ENCODE measurements at places on chromosomes 6 and 20. TPM values are rescaled to one million over a fixed set of nuclear protein-coding genes. Genes with fewer than 3 reads are reported as not detected.

GRCh38 chr6:170243791-170244291 lies 47.0 kb downstream of the DLL1 start:
- DNase-seq: no peak

Gene B3GAT2
- total RNA-seq: not detected

DNA sequence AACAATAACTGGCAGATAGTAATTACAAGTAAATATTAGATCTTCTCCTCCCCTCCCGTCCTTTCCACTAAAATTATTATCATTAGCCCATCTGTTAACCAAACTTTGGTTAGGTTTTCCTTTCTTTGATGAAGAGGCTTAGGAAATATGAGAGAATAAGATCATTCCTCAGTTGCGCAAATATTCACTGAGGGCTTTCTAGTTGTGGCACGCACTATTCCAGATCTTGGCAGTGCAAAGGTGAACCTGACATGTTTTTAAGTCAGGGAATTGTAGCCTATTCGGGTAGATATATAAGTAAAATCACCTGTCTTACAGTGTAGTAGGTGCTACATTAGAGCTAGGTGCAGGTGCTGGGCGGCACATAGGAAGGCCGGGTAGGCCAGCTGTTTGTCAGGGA lies 31.1 kb downstream of the RNF217 start:
- DNase-seq: no peak

DNA sequence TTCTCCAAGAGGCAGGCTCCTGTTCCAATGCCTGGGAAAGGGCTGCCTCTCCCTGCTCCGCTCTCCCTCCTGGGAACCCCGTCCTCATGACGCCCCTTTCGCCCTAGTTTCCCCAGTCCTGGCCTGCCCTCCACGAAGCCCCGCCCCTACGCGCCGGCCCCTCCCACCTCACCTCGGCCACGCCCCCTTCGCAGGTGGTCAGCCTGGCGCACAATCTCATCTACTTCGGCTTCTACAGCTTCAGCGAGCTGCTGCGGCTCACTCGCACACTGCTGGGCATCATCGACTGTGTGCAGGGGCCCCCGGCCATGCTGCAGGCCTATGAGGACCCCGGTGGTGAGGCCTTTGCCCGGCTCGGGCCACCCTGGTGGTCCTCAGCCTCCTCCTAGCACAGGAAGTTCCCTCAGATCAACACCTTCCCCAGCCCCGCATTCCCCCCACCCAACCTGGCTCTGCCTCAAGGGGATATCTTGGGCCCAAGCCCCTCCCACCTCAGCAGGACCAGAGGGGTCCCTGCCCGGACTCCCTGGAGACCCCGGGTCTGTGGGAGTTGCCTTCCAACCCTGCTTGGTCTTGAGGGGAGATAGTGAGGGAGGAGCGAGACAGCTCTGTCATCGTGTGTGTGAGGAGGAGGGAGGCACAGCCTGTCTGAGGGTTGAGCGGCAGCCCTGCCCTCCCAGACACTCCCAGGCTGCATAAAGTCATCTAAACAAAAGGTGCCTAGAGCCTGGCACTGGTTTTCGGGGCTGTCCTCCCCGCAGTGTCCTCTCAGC lies 40.3 kb downstream of the UQCC2 start:
- no peak for DNase-seq

GRCh38 chr6:25337431-25337830 lies 58.3 kb downstream of the CARMIL1 start:
- DNase-seq: no peak

DNA sequence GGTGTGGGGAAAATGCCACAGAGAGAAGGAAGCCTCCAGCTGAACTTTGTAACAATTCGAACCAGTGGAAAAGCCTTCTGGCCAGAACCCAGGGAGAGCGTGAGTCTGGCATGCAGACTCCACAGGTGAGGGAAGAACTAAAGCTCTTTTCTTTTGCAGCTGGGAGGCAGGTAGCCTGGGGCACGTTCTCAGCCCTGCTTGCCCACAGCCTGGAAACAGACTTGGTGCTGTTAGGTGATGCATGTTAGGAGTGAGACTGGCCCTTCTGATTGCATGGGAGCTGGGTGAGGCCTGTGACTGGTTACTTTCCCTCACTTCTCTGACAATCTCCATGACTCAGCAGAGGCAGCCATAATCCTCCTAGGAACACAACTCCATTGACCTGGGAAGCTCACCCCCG lies 34.2 kb downstream of the PROKR2 start:
- no peak for DNase-seq

Gene MAFB
- 15.9 TPM for total RNA-seq

Gene TCF21
- not detected for total RNA-seq

DNA sequence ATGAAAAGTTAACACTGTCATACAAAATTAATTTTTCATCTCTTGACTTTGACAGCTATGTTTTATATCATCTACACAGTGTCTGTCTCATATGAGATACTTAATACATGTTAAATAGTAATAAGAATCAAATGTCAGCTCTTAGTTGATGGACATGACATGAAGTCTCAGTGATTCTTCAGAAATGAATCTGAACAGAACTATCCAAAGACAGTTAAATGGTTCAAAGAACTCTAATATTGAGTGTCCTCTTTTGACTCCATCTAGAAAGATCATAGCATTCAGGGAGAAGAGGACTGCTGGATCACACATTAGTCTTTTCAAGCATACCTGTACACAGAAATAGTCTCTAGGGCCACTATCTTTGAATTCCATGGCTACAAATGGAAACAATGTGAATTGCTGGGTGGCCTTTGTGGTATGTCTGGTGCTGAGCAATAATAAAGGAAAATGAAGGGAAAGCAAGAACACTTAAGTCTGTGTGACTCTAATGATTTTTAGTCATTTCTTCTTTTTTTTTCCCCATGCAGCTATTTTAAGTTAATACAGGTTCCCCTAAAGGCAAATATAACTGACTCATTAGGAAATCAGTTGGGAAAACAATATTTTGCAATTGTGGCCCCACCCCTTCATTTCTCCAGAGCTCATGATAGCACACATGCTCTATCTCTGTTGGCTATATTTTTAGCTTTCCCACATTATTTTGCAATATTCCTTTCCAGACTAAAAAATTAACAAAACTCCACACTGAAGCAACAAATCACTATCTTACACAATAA lies 367.5 kb downstream of the GRIK2 start:
- peak; percentile 95 for DNase-seq

DNA sequence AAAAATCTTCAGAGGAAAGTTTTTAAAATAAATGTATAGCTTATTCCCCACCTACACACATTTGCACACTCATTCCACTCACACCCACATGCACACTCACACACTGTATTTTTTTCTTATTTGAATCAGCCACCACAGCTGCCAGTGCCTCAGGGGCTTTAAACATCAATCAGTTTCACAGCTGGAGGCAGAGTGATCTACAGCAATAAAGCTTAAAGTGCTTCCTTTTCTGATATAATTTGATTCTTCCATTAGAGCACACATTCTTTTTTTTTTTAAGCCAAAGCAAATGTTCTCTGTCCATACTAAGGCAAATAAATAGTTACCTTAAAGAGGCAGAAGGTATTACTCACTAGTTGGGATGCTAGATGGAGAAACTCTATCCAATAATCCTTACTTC lies 498.8 kb upstream of the POU3F2 start:
- DNase-seq: no peak

Gene MUC22
- not detected for total RNA-seq

Gene GPR63
- total RNA-seq: 0.42 TPM

Gene CDSN
- total RNA-seq: 0.16 TPM

- peak; percentile 52 for DNase-seq
Observed at GRCh38 chr6:153031335-153031955, 28.9 kb upstream of the MTRF1L start.

Gene TFAP2B
- not detected for total RNA-seq

Gene HSPA12B
- not detected for total RNA-seq

GRCh38 chr20:4545526-4545925 lies 176.2 kb upstream of the PRND start:
- DNase-seq: no peak

Gene EGFL8
- 3.1 TPM for total RNA-seq

Gene COL19A1
- not detected for total RNA-seq

Gene TSHZ2
- 1.6 TPM for total RNA-seq

DNA sequence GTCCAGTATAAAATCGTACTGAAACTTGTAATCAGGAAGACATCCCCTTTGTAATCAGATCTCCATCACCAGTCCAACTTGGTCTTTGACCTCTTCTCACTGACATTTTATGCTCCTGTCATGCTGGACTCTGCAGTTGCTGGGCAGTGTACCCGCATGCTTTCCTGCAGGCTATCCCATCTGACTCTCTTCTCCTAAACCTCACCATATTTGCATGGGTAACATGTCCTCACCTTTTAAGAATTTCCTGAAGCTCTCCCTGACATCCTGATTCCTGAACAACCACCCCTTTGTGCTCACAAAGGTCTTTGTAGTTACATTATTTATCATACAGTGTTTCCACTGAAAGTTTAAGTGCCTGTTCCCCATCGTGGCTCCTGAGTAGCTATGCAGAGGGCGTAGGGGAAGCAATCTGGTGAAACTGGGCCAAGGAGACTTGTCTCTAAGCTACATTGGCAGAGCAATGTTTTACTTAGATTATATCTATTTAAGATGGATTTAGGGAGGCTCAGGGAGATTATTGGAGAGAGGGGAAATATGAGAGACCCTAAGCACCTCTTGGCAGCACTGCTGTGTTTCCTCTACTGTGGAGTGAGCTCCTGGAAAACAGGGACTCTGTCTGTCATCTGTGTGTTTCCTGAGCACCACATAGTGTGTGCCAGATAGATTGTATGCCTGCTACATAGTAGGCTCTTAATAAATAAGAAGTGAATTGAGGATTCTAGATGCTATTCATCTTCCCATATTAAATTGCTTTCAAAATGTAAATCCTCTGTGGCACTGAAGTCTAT lies 124.0 kb downstream of the LAMA2 start:
- no peak for DNase-seq

DNA sequence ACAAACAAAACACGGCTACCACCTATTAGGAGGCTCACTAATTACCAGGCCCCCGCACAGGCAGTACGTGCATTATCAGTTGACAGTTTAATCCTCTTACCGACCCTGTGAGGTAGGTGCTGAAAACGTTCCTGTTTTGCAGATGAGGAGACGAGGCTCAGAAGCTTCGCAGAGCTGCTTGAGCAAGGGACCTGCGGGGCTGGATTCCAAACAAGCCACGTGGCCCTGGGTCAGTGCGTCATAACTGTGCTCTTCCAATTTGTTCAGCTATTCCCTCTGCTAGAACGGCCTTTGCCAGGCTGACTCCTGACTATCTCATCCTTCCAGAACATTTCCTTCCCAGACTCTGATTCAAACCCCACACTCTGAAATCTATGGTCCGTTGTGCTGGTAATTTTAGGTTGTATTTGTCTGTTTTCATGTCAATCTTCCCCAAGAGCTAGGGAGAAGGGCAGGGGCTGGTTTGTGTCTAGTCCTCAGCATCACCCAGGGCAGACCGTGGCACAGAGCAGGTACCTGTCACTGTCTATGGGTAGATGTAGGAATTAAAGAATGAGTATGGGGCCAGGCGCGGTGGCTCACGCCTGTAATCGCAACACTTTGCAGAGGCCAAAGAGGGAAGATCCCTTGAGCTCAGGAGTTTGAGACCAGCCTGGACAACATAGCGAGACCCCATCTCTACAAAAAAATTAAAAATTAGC lies 28.8 kb upstream of the TLDC2 start:
- DNase-seq: peak; percentile 86

GRCh38 chr6:118984342-118984741 lies 49.4 kb upstream of the MCM9 start:
- no peak for DNase-seq

Gene HLA-DRB1
- total RNA-seq: not detected

GRCh38 chr20:15318682-15319081 lies 981.3 kb upstream of the FLRT3 start:
- DNase-seq: no peak

Gene DEFB132
- not detected for total RNA-seq

Gene ZNF341
- 2.5 TPM for total RNA-seq

- no peak for DNase-seq
Observed at GRCh38 chr20:35311822-35312221, 19.6 kb upstream of the FAM83C start.

GRCh38 chr20:3158968-3159431 lies 665 bp downstream of the FASTKD5 start:
- DNase-seq: peak; percentile 13

- DNase-seq: no peak
Observed at GRCh38 chr6:109096208-109096607, 901 bp downstream of the CEP57L1 start.

DNA sequence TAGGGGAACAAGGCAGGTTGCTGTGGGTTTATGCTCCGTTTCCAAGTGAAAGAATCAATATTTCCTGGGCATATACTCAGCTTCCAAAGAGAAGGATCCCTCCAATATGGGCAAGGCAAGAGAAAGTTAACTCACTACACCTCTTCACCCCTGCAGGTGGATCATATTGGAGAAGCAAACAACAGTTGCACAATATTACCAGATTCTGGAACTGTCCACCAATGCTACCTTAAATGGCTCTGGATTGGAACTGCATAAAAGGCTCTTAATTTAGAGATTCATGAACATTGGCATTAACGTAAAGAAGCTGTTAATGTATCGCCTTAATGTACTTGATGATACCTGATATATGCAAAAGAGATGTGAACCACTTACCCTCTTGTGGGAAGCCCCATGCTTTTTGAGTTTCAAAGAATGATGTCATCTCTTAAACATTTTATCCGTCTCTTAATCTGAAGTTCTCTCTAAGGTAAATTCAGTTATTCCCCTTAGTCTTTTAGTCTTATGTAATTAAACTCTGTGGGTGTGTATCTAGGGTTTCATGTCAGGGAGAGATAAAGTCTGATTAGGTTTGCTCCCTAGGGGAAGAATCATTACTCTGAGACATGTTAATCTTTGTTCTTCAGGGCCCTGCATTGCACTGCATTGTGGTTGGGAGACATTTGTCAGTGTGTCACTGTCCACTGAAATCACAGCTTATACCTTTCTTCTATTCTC lies 99.5 kb downstream of the PHACTR1 start:
- no peak for DNase-seq

Gene MEI4
- total RNA-seq: not detected

DNA sequence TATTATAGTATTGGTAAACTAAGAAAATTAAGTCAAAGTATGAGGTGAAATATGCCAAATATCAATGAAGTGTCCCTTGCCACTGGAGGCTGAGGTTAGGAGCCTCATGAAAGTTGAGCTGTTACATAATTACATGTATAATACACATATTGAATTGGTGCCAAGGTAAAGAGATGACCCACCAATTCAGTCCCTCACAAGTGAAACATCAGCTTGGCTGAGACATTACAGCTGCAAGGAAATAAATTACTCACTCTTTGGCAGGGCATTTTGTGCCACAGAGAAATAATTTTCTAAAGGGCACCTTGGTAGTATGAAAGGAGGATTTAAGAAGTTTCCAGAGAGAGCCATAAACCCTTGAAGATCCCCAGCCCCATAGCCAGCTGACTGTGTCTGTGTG lies 127.4 kb downstream of the ADGRG6 start:
- DNase-seq: peak; percentile 62

Gene CST4
- total RNA-seq: not detected
